Renal cortical epithelial cell (primary cell): ENCODE measurements at places on chromosomes 12 and 14. TPM values are rescaled to one million over a fixed set of nuclear protein-coding genes. Genes with fewer than 3 reads are reported as not detected.
A peak's percentile ranks its signal among the peaks of the same experiment; 100 is the strongest.

DNA sequence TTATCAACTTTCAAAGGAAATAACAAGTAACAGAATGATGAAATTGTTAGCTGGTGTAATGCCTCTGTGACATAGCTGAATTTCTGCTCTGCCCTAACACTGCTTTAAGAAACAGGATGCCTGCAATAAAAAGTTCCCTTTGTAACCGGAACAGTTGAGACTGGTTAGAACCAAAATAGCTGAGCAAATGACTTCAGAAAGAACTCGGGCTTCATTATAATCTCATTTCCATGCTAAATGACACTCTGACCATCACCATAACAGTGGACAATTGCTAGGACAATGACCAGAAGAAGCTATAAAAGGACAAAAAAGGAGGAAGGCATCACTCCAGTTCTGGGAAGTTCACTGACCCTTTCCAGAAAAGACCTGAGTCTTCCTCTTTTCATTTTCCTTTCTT is 23.5 kb upstream of the PYGL start:
- DNase-seq, result peak; percentile 57

The OTOGL gene
- total RNA-seq, result under 0.01 TPM in 2 replicates

DNA sequence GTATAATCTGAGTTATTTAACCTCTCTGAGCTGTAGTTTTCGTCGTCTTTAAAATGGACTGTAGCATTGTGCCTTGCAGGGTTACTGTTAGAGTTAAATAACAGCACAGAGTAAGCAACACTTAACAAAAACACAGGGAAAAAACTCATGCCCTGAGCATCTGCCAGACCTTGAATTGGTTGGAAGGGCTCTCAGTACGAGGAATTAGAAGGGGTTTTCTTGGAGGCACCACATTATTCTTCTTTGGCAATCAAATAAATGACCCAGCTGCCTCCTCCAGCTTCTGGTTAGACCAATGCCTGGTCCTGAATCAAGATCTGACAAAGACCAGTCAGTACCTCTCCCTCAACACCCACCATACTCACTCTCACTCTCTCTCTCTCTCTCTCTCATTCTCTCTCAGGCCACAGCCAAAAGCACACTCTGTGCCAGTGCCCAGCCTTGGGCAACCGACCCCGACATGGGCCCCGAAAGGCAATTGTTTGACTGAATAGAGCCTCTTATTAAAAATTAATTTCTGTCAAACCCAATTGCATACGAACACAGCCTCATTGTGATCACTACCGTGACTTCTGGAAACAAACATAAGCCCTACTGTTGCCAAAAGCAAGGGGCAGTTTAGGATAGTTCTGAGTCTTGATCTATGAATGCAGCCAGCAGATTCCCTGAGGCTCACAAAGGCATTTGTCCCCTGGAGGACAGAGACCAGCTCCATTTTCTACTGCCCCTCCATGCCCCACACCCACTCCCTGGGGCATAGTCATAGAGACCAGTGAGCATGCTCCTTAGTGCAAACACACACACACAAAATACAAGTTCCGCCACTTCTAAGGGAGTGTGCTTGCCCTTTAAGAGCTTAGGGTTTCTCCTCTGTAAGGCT is 23.9 kb downstream of the DUSP6 start:
- DNase-seq, result no peak

The KCNMB4 gene
- 1.0 and 1.2 TPM in 2 replicates for total RNA-seq

GRCh38 chr12:25397001-25397400 is 146.3 kb upstream of the KRAS start:
- DNase-seq, result no peak

DNA sequence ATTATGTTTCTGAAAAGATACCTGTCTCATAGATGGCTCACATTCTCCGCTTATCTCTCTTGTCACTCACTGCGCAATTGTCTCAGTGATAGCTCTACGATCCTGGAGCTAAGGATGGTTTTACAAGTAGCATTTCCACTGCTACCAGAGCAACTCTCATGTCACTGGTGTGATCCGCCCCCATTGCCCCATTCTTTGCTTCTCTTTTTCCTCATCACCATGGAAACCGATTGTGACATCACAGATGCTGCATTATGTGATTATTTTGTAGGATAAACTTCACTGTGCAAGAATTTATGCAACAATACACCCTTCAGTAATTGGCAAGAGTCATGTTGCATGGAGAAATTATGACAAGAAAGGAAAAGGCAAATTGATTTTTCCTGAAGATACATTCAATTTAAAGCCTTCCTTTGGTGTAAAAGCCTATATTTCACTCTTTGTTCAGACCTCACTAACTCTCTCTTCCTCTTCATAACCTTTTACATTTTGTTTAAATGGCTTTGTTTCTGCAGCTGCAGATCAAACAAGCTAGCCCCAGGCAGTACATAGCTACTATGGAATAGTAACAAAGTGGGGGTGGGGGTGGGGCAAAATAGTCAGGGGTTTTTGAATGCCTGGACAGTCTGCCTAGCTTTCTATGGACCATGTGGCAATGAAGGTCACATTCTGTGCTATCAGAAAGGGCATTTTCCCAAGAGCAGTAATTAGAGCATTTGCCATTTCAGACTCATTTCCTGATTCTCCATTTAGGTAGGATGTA is 539.8 kb downstream of the NRXN3 start:
- DNase-seq, result no peak

DNA sequence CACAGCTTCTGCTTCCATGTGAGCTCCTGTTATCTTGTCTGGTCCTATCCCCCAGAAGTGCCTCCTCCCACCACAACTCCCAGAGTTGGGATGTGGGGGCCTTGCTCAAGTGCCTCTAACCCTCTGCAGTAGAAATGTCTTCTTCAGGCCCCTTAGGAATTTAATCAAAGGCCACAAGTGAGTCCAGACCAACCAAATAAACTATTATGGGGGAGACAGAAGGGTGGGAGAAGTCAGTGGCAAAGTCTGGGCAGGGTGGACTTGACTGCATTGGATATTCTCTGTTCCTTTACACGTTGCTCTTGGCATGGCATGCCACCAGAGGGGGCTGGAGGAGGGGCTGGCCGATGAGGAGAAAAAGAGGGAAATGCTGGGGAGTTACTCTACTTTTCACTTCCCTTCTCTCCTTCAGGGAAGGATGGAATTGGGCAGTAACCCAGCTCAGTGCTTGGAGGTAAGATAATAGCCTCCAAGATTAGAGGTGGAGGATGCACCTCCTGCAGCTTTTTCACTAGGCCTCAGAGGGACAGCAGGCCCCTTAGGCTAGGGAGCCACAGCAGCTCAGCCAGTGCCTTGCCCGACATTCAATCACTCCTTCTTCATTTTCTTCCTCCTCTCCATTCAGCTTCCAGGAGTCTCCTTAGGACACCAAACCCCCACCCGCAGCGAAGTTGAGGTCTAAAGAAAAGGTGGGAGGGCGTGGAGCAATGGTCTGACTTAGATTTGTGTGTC is 1.2 kb upstream of the AP1G2 start:
- DNase-seq, result no peak

The BDKRB2 gene
- 3.6 and 6.1 TPM in 2 replicates for total RNA-seq

- no peak for DNase-seq
Observed at GRCh38 chr12:82973592-82973991, 286.9 kb downstream of the TMTC2 start.

The PLXNC1 gene
- total RNA-seq, result 2.7 and 3.1 TPM in 2 replicates

DNA sequence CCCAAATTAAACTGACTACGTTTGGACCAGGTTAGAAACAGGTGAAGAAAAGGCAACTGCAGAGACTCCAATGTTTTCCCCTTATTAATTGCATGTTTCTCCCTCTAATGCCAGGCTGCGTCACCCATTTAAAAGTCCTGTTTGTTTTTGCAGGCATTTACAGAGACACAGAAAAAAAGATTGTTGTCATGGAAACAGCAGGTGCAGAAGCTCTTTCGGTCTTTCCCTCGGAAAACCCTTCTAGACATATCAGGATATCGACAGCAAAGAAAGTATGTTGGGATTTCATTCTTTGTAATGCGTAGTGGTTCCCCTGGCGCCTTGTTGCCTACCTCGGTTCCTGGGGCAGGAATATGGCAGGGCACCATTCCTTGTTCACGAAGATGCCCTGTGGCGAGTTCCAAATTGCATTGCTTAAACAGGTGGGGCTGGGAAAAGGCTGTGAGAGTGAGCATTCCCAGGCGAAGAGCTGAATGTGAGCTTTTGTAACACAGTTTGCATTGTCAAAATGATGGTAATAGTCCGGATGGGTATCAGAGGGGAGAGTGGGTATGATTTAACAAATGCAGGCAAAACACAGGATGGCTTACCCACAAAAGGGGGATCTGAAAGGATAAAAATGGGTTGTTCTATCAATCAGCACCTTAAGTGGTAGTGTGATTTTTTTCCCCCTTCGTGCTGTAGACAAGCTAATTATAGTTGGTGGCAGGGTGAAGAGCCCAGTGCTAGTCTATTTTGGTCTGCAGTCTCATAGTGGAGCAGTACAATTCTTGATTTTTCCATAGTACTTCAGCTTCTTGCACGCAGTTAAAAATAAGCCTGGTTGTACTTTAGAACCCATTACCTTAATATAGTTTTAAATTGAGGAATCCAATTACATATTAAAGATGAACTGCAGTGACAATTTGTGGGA is 132.4 kb downstream of the GCH1 start:
- DNase-seq, result no peak

GRCh38 chr14:53534841-53535240 is 381.7 kb upstream of the DDHD1 start:
- DNase-seq, result no peak

GRCh38 chr12:7145671-7146070 is 15.5 kb downstream of the CLSTN3 start:
- DNase-seq, result peak; percentile 30

The FIGNL2 gene
- total RNA-seq, result 0.52 and 5.5 TPM in 2 replicates

- no peak for DNase-seq
Observed at GRCh38 chr12:104704224-104704779, 247.6 kb downstream of the CHST11 start.

DNA sequence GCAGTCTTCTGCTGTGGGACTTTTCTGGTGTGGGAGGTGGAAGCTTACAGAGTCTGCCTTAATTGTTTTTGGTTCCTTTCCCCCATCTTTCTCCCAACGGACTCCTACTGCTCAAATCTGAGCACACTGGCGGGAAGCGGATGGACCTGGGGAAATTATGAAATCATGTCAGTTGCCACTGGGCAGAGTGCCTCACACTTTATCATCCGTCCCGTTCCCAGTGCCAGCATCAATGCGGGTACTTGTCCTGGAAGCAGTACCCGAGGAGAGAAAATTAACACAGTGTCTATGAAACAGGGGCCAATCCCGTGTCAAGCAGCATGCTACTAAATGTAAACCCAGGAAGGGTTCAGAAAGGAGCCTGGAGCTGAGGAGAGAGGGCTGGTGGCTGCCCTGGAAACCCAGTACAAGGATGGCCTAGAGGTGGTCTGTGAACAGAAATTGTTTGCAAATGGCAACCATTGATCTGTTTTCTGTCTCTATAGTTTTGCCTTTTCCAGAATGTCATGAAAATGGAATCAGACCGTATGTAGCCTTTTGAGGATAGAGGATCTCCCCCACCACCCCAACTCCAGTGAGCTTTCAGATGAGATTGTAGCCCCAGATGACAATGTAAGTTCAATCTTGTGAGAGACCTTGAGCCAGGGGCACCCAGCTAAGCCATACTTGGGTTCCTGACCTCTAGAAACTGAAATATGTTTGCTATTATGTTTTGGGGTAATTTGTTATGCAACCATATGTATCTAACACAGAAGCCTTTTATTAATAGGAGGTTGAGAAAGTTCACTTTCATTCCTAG is 908 bp upstream of the CDKL1 start:
- DNase-seq, result no peak

The AGAP2 gene
- under 0.01 and 0.17 TPM in 2 replicates for total RNA-seq

The KRT3 gene
- total RNA-seq, result not detected in 2 replicates

The SLC39A9 gene
- 151 and 173 TPM in 2 replicates for total RNA-seq

The TMEM132C gene
- not detected in 2 replicates for total RNA-seq

- peak; percentile 39 for DNase-seq
Observed at GRCh38 chr12:19998961-19999804, 369.2 kb upstream of the PDE3A start.

DNA sequence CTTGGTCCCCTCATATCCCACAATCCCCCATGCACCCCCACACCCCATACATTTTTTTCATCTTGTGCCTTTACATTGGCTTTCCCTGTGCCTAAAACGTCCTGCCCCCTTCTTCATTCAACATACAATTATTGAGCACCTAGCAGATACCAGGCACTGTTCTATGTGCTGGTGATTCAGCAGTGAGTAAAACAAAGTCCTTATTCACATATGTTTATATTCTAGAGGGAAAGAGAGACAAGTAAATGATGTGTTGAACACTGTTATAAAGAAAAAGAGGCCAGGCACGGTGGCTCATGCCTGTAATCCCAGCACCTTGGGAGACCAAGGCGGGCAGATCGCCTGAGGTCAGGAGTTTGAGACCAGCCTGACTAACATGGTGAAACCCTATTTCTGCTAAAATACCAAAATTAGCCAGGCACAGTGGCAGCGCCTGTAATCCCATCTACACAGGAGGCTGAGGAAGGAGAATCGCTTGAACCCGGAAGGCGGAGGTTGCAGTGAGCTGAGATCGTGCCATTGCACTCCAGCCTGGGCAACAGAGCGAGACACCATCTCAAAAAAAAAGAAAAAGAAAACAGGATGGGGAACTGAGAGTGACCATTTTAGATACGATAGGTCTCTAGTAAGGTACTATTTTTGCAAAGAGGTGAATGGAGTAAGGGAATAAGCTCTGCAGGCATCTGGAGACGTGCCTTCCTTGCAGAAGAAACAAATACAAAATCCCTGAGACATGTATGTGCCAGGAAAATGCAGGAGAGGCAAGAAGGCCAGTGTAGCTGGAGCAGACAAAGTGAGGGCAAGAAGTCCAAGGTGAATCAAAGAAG is 12.2 kb downstream of the SLC7A7 start:
- DNase-seq, result no peak

The SERPINA5 gene
- 0.35 and 15.5 TPM in 2 replicates for total RNA-seq

DNA sequence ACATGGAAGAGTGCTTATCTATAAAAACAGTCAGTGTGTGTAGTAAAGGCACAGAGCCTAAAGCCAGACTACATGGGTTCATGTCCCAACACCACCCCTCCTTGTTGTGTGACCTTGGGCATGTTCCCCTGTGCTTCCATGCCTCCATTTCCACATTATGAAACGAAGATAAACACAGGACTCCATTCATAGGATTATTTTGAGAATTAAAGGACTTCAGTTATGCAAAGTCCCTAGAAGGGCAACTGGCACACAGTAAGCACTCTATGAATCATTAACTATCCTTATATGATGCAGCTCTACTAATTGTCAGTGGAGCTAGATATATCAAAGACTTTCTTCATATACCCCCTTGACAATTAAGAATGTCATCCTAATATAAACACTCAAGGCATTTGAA is 17.8 kb downstream of the IFNG-AS1 start:
- DNase-seq, result peak; percentile 63

GRCh38 chr14:101476258-101476915 is 84.9 kb upstream of the DIO3 start:
- DNase-seq, result no peak
